ENCODE measurements at places on chromosomes 16 and 17.

- H3K36me3 ChIP-seq, result no peaks in the 10 kb centered on the region
- no peak for DNase-seq
- H3K4me3 ChIP-seq, result no peak overlapping the region
- H3K27me3 ChIP-seq, result no peaks in the 10 kb centered on the region
Measured at GRCh38 chr17:21248500-21248899, 4.7 kb downstream of the NATD1 start.

GRCh38 chr16:84032458-84033178, 10.0 kb downstream of the SLC38A8 start:
- DNase-seq, result no peak
- H3K36me3 ChIP-seq, result no peaks in the 10 kb centered on the region
- H3K27ac ChIP-seq, result no peak overlapping the region
- H3K4me1 ChIP-seq, result no peaks in the 10 kb centered on the region

GRCh38 chr16:81008505-81008789, 1.4 kb downstream of the CENPN start:
- no peak for DNase-seq
- no peak overlapping the region for H3K4me3 ChIP-seq
- H3K27me3 ChIP-seq, result no peaks in the 10 kb centered on the region
- H3K27ac ChIP-seq, result no peak overlapping the region

DNA sequence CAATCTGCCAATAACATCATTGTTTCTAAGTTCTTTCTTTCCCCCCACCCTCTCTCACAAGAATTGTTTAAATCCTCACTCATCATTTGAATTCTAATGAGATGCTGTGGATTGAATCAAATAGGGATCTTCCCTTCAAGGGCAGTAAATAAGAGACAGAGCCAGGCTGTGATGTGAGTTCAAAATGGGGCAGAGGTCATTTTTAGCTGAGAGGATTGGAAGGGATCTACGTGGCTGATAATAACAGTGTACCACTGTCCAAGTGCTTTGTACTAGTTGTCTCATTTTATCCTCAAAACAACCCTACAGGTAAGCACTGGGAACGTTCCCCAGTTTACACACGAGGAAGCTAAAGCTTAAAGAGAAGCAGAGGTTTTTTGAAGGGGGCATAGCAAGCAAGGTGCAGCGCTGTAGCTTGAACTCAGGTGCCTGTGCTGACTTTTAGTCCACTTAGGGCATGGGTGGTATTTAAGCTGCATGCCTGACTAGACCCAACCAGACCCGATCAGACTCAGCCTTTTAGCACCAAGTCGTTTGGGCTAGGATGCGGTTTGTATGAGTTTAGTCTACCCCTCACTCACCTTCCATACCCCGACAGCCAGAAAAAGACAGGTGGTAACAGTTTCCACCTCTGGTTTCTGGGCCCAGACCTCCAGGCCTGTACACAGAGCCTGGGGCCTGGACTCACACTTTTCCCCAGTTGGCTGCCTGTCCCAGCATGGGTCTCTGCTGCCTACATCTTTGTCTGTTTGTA, 39.2 kb upstream of the CCR7 start:
- H3K36me3 ChIP-seq, result no peaks in the 10 kb centered on the region
- peaks cover 22% of the 10 kb centered on the region for H3K4me1 ChIP-seq
- H3K27me3 ChIP-seq, result no peaks in the 10 kb centered on the region
- H3K27ac ChIP-seq, result no peak overlapping the region

DNA sequence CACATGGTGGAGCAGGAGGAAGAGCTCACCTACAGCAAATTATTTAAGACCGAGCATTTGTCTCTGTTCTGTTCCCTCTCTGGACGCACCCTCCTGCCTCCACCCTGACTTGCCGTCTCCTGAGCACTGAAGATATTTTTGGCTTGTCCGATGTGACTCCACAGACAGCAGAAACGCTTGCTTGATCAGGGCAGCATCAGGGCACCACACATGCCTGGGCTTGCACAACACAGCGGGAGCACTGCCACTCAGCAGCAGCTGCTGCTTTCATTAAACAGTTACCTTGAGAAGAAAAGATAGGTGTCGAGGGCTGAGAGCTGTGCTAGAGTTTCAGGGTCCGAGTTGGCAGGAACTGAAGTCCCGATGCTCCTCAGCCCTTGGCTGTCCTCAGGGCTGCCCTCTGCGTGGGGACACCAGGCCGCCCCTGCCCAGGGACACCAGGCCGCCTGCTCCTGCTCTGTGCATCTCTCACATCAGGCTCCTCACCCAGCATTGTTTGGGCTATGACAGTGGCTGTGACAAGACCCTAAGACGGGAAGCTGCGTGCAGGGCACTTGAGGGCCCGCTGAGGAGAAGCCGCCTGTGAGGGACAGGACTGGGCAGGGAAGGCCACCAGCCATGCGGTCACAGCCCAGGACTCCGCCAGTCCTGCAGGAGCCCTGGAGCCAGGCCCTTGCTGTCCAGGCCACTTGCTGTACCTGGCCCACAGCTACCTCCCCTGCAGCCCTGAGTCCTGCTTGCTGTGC, 21.3 kb upstream of the CDH15 start:
- H3K27ac ChIP-seq, result no peak overlapping the region
- H3K27me3 ChIP-seq, result no peaks in the 10 kb centered on the region
- peaks cover 20% of the 10 kb centered on the region for H3K4me1 ChIP-seq
- H3K4me3 ChIP-seq, result no peak overlapping the region
- no peak for DNase-seq

DNA sequence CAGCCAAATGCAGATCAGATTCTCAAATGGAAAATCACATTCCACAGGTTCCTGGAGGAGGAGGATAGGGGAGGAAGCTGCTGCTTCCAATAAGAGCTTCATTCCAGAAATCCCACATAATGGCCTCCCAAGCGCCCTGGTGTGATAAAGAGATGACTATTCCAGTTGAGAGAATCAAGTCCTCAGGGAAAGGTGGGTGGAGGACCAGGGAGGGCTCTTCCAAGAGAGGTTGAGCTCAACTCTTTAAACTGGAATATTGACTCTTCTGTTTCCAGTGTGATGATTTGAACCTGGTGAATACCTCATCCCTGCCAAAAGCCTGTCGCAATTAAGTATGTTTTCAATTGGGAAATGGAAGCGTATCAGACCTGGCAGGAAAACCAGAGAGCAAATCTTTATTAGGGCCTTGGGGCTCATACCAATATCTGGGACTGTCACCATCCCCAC, 81.4 kb upstream of the DYNLRB2 start:
- H3K4me3 ChIP-seq, result no peak overlapping the region
- H3K36me3 ChIP-seq, result no peaks in the 10 kb centered on the region
- no peak overlapping the region for H3K27ac ChIP-seq
- no peak for DNase-seq
- H3K4me1 ChIP-seq, result no peaks in the 10 kb centered on the region
- no peaks in the 10 kb centered on the region for H3K27me3 ChIP-seq

DNA sequence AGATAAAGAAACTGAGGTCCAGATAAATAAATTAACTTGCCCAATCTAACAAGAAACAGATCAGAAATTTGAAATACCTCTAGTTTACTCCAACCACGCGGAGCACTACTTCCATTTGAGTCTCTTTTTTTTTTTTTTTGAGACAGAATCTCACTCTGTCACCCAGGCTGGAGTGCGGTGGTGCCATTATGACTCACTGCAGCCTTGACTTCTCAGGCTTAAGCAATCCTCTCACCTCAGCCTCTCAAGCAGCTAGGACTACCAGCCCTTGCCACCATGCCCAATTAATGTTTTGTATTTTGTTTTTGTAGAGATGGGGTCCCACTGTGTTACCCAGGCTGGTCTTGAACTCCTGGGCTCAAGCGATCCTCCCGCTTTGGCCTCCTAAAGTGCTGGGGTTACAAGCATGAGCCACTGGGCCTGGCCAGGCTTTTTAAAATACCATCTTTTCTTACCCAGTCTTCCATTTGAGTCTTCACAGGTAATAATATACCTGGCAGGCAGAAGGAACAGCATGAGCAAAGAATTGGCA, 3.3 kb upstream of the NACA2 start:
- no peak overlapping the region for H3K27ac ChIP-seq
- no peak overlapping the region for H3K4me3 ChIP-seq
- no peak for DNase-seq
- no peaks in the 10 kb centered on the region for H3K4me1 ChIP-seq
- no peaks in the 10 kb centered on the region for H3K27me3 ChIP-seq
- no peaks in the 10 kb centered on the region for H3K36me3 ChIP-seq

- no peaks in the 10 kb centered on the region for H3K4me1 ChIP-seq
- H3K27me3 ChIP-seq, result no peaks in the 10 kb centered on the region
- DNase-seq, result no peak
Measured at GRCh38 chr16:13935408-13935807, 15.5 kb downstream of the ERCC4 start.

GRCh38 chr17:79811868-79812352, 15.0 kb upstream of the CBX8 start:
- H3K4me3 ChIP-seq, result no peak overlapping the region
- peaks cover 58% of the 10 kb centered on the region for H3K4me1 ChIP-seq
- H3K27ac ChIP-seq, result no peak overlapping the region
- DNase-seq, result no peak
- H3K36me3 ChIP-seq, result no peaks in the 10 kb centered on the region

GRCh38 chr17:42773290-42774035, at the start of gene VPS25:
Gene VPS25, plus strand, starts transcription at chr17:42773449. Its CDS starts 27 bp downstream, at chr17:42773476.
- peak within 1 kb of the TSS; percentile 81 for H3K27ac ChIP-seq
- H3K27me3 ChIP-seq, result no peaks in the 10 kb centered on the region
- DNase-seq, result peak; percentile 85
- H3K4me3 ChIP-seq, result peak within 1 kb of the TSS; percentile 80
- peaks cover 10% of the 10 kb centered on the region for H3K4me1 ChIP-seq
- peaks cover 16% of the 10 kb centered on the region for H3K36me3 ChIP-seq

GRCh38 chr17:2053380-2054261, 1.3 kb upstream of the HIC1 start:
- H3K36me3 ChIP-seq, result no peaks in the 10 kb centered on the region
- peak overlapping the region; percentile 76 for H3K4me3 ChIP-seq
- peak; percentile 61 for DNase-seq
- peaks cover 85% of the 10 kb centered on the region for H3K4me1 ChIP-seq
- H3K27ac ChIP-seq, result peak overlapping the region; percentile 96

- peaks cover 16% of the 10 kb centered on the region for H3K27me3 ChIP-seq
- H3K36me3 ChIP-seq, result no peaks in the 10 kb centered on the region
- no peak overlapping the region for H3K27ac ChIP-seq
- DNase-seq, result peak; percentile 28
- peaks cover 27% of the 10 kb centered on the region for H3K4me1 ChIP-seq
- no peak overlapping the region for H3K4me3 ChIP-seq
Measured at GRCh38 chr17:73163043-73163442, 1.8 kb upstream of the SSTR2 start.

- peaks cover 42% of the 10 kb centered on the region for H3K36me3 ChIP-seq
- DNase-seq, result no peak
- no peaks in the 10 kb centered on the region for H3K27me3 ChIP-seq
- no peak overlapping the region for H3K27ac ChIP-seq
Measured at GRCh38 chr16:75660321-75660720, 12.7 kb downstream of the TERF2IP start.

GRCh38 chr16:88503374-88503770, 50.3 kb downstream of the ZFPM1 start:
- no peaks in the 10 kb centered on the region for H3K36me3 ChIP-seq
- H3K27me3 ChIP-seq, result no peaks in the 10 kb centered on the region
- peaks cover 6% of the 10 kb centered on the region for H3K4me1 ChIP-seq
- DNase-seq, result peak; percentile 24

- no peak overlapping the region for H3K4me3 ChIP-seq
- DNase-seq, result peak; percentile 69
- H3K27me3 ChIP-seq, result no peaks in the 10 kb centered on the region
- no peaks in the 10 kb centered on the region for H3K4me1 ChIP-seq
Measured at GRCh38 chr17:45848868-45849535, 4.3 kb downstream of the SPPL2C start.

- no peaks in the 10 kb centered on the region for H3K4me1 ChIP-seq
- H3K27ac ChIP-seq, result no peak overlapping the region
- DNase-seq, result peak; percentile 52
Measured at GRCh38 chr16:89137666-89138512, 33.7 kb upstream of the CDH15 start.

GRCh38 chr16:56365552-56365951, 59.8 kb downstream of the AMFR start:
- H3K27ac ChIP-seq, result no peak overlapping the region
- H3K27me3 ChIP-seq, result no peaks in the 10 kb centered on the region
- H3K4me3 ChIP-seq, result no peak overlapping the region
- no peak for DNase-seq

All from upper lobe of left lung (tissue), 6 donors.